Suprapubic skin (tissue), 4 donors: ENCODE measurements at places on chromosomes 2 and 18. TPM values are rescaled to one million over a fixed set of nuclear protein-coding genes. Genes with fewer than 3 reads are reported as not detected.

The AQP12A gene
- not detected for total RNA-seq

The CHRNG gene
- not detected for total RNA-seq

The CLHC1 gene
- total RNA-seq, result 2.5 TPM

The CFC1 gene
- total RNA-seq, result not detected

The TOGARAM2 gene
- total RNA-seq, result 0.08 TPM

The SLC39A6 gene
- 107 TPM for total RNA-seq

The CFAP65 gene
- not detected for total RNA-seq

The PPIL3 gene
- 23.6 TPM for total RNA-seq

DNA sequence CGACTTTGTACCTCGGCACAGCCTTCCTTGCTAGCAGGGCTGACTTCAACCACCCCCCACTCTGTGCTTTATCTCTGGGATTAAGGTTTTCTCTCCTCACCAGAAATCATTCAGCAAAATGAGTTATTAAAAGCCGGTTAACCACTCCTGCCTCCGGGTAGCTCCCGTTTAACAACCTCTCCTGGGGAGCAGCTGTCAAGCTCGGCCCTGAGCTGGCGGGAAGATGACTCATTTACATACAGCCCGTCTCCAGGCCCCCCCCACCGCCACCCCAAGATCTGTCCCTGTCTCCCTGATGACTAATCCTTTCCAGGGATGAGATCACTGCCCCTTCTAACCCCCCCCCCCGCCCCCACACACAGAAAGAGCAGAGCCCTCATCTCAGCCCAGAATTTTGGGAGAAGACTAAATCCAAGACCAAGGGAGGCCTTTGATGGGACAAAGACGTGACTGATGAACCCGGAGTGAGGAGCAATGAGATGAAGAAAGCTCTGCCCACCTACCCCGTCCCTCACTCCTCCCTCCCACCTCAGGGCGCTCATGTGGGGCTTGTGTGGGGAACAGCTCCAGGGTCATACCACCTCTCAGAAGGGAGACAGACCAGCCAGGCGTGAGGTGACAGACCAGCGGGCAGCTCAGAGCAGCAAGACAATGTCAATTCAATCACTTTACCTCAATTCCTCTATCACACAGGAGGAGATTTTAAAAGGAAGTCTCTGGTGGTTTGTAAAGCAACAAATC lies 131.4 kb downstream of the MSH2 start:
- no peaks in the 10 kb centered on the region for H3K4me1 ChIP-seq
- no peaks in the 10 kb centered on the region for H3K27me3 ChIP-seq
- DNase-seq, result no peak
- H3K27ac ChIP-seq, result no peak overlapping the region

- H3K27ac ChIP-seq, result no peak overlapping the region
- no peaks in the 10 kb centered on the region for H3K4me1 ChIP-seq
- no peaks in the 10 kb centered on the region for H3K36me3 ChIP-seq
- no peak overlapping the region for H3K4me3 ChIP-seq
Measured at GRCh38 chr18:5073026-5073944, 123.8 kb downstream of the AKAIN1 start.

DNA sequence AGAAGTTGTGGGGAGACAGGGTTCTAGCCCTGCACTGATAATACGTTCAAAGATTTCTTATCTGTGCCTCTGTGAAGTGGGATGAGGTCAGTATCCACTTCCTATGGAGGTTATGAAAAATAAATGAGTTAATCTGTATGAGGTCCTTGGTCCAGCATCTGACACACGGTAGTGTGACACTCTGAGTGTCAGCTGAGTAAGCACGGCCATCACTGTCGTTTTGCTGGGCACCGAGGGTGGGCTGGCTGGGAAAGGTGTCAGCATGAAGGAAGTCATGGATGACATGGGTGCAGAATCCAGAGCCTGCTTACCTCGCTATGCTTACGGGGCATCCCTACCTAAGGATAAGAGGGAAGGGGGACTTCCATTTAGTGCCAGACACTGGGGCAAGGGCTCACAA lies 150.3 kb downstream of the INHBB start:
- no peak overlapping the region for H3K27ac ChIP-seq
- H3K4me3 ChIP-seq, result no peak overlapping the region
- H3K27me3 ChIP-seq, result peaks cover 5% of the 10 kb centered on the region
- no peaks in the 10 kb centered on the region for H3K4me1 ChIP-seq
- DNase-seq, result no peak

- no peaks in the 10 kb centered on the region for H3K4me1 ChIP-seq
- no peak overlapping the region for H3K27ac ChIP-seq
- H3K4me3 ChIP-seq, result no peak overlapping the region
- no peaks in the 10 kb centered on the region for H3K36me3 ChIP-seq
- H3K27me3 ChIP-seq, result no peaks in the 10 kb centered on the region
Measured at GRCh38 chr2:124081154-124081716, 56.1 kb downstream of the CNTNAP5 start.

DNA sequence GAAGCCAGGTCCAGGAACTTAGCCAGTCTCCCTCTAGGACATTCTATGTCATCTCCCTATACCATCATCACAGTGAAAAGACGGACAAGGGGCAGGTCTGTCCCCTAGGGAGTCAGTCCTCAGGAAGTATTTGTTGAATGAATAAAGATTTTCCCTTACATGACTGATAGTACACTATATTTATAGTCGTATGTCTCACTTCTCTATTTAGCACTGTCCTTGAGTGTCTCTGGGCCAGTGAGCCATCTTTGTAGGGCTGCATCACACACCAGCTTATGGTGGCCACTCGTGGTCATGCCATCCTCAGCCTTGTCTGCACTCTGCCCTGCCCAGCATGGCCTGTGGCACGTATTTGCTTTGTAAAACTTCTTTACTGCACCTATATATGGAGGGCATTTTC lies 25.8 kb downstream of the PTPN18 start:
- no peaks in the 10 kb centered on the region for H3K27me3 ChIP-seq
- no peak for DNase-seq
- H3K27ac ChIP-seq, result no peak overlapping the region

DNA sequence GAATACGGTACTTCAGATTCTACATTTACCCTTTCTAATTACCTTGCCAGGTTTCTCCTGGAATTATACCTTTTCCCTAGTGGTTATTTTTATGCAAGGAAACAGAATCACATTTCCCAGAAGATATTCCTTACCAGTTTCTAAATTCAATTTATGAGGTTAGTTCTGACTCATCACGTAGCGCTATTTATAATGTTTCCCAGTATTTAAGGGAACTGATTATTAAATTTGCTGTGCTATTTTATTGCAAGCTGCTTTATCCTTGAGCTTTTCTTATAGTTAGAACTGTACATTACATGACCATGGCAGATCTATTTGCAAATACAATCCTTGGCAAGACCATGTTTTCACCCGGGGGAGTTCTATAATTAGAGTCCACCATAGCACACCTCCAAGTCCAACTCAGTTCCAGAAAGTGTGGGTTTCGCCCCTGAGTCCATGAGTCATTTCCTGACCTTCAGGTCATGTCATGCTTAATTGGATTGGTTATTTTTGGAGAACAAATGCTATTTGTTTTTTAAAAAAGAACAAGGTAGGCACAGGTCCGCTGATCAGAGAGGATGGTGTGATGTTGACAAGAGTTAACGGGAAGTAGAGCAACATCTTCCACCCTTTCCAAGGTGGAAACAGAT lies 126.6 kb downstream of the ZNF532 start:
- no peak overlapping the region for H3K4me3 ChIP-seq
- no peaks in the 10 kb centered on the region for H3K27me3 ChIP-seq
- peaks cover 3% of the 10 kb centered on the region for H3K4me1 ChIP-seq
- no peaks in the 10 kb centered on the region for H3K36me3 ChIP-seq
- H3K27ac ChIP-seq, result peak overlapping the region; percentile 45

DNA sequence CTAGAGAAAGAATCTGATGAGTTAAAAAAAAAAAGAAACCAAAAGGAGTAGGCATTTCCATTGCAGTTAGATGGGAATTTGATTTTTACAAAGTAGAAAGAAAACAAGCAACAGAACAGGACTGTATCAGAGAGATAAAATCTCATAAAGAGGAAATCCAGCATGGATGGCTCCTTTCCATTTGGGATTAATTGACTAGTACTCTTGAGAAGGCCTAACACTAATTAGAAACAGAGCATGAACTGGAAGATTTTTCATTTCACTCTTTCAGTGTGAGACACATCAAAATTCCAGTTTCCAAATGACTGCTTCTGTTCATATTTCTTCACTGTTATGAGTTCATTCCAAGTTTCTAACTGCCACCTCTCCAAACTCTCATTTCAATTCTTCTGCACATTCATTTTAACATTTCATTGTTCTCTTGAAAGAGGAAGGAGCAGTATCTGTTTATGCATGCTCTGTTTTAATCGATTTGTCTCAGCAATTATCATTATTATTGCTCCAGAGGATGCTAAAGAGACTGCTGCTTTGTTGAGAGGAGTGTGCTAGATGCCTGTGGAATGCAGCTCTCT lies 108.8 kb upstream of the PIEZO2 start:
- H3K36me3 ChIP-seq, result no peaks in the 10 kb centered on the region
- peaks cover 14% of the 10 kb centered on the region for H3K4me1 ChIP-seq
- DNase-seq, result no peak
- H3K27me3 ChIP-seq, result no peaks in the 10 kb centered on the region
- H3K4me3 ChIP-seq, result no peak overlapping the region

DNA sequence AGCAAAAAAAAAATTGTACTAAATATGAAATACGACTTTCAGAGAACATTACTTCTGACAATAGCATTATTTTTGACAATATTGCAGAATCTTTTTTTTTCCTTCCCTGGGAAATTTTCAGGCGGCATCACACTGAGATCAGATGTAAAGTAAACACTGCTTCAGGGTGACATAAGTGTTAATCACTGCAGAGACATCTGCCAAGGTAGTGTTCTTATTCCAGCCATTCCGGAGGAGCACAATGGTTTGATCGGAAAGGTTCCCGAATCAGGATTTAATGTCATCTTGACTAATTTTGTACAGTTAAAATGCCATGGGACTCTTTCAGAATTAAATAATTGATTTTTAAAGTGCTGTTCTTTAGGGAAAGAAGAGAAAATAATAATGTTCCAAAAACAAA lies 56.7 kb upstream of the ZNF236 start:
- no peak overlapping the region for H3K27ac ChIP-seq
- H3K4me3 ChIP-seq, result no peak overlapping the region
- no peaks in the 10 kb centered on the region for H3K4me1 ChIP-seq

DNA sequence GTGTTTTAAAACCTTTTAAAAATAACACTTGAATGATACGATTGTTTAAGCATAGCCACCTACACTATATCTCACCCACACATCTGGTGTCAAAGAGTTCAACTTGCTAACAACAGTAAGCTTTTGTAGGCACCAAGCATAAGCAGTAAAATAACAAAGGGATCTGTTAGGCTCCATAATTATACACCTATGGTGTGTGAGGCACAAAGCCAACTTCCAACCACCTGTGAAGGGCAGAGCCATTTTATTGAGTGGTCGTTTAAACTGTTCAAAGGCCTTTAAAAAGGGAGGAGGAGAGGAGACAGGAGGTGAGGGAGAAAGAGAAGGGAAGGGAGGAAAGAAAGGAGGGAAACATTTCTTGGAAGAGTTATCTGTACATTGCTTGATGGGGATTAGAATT lies 27.9 kb downstream of the NEMP2 start:
- peaks cover 46% of the 10 kb centered on the region for H3K36me3 ChIP-seq
- no peak overlapping the region for H3K4me3 ChIP-seq
- H3K27me3 ChIP-seq, result no peaks in the 10 kb centered on the region
- H3K27ac ChIP-seq, result peak overlapping the region; percentile 34
- no peak for DNase-seq
- H3K4me1 ChIP-seq, result peaks cover 9% of the 10 kb centered on the region

DNA sequence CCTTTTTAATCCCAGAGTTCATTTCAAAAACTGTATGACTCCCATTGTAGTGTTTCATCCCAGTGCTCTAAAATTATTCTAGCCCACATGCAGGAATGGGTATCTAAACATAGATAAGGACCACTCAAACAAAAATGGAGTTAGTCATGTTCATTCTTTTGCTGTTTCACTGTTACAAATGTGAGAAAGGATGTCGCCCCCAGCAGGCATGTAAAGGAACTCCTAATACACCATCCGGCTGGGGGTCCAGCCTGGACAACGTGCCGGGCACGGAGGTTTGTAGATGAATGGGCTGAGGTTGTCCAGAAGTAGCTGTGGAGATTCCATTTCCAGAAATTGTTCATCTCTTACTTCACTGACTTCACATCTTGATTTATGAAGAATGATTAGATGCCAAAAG lies 101.9 kb upstream of the RAB12 start:
- no peak overlapping the region for H3K4me3 ChIP-seq
- H3K4me1 ChIP-seq, result no peaks in the 10 kb centered on the region
- no peaks in the 10 kb centered on the region for H3K36me3 ChIP-seq
- no peaks in the 10 kb centered on the region for H3K27me3 ChIP-seq
- DNase-seq, result no peak

DNA sequence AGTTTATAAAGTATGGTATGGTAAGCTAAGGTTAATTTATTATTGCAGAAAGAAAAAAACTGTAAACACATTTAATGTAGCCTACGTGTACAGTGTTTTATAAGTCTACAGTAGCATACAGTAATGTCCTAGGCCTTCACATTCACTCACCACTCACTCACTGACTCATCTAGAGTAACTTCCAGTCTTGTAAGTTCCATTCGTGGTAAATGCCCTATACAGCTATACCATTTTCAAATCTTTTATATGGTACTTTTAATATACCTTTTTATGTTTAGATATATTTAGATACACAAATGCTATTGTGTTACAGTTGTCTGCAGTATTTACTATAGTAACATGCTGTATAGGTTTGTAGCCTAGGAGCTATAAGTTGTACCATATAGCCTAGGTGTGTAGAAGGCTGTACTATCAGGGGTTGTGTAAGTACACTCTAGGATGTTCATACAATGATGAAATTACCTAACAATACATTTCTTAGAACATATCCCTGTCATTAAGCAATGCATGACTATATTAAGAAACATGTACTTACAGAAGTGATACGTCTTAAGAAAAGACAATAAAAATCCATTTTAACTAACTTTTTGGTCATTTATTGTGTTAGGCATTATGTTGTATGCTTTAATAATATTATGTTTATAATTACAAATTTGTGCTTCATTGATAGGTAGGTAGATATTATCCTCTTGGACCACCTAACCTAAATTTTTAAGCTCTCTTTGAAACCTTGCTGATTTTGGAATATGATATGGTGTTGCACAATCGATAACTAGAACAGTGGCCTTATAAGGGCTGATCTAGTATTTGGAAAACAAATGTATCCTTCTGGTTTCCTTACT lies 51.9 kb downstream of the VRK2 start:
- no peak overlapping the region for H3K4me3 ChIP-seq
- H3K27ac ChIP-seq, result no peak overlapping the region
- H3K36me3 ChIP-seq, result no peaks in the 10 kb centered on the region
- DNase-seq, result no peak

GRCh38 chr2:16713011-16713423 lies 47.4 kb upstream of the CYRIA start:
- no peak overlapping the region for H3K4me3 ChIP-seq
- H3K27ac ChIP-seq, result no peak overlapping the region
- H3K36me3 ChIP-seq, result no peaks in the 10 kb centered on the region
- no peak for DNase-seq

GRCh38 chr2:84704505-84705244 lies 176.2 kb downstream of the TRABD2A start:
- no peak overlapping the region for H3K4me3 ChIP-seq
- no peaks in the 10 kb centered on the region for H3K36me3 ChIP-seq
- no peaks in the 10 kb centered on the region for H3K27me3 ChIP-seq
- DNase-seq, result no peak
- H3K27ac ChIP-seq, result no peak overlapping the region

- no peaks in the 10 kb centered on the region for H3K27me3 ChIP-seq
- no peak overlapping the region for H3K4me3 ChIP-seq
- peaks cover 64% of the 10 kb centered on the region for H3K36me3 ChIP-seq
- H3K4me1 ChIP-seq, result no peaks in the 10 kb centered on the region
- DNase-seq, result no peak
- no peak overlapping the region for H3K27ac ChIP-seq
Measured at GRCh38 chr18:9546468-9546867, 67.9 kb downstream of the PPP4R1 start.
